ENCODE measurements at places on chromosomes 3 and 15.
A peak's percentile ranks its signal among the peaks of the same experiment; 100 is the strongest.

- peaks cover 11% of the 10 kb centered on the region for H3K36me3 ChIP-seq
- no peak for DNase-seq
Observed at GRCh38 chr3:156603379-156604017, 48.6 kb upstream of the SSR3 start.

DNA sequence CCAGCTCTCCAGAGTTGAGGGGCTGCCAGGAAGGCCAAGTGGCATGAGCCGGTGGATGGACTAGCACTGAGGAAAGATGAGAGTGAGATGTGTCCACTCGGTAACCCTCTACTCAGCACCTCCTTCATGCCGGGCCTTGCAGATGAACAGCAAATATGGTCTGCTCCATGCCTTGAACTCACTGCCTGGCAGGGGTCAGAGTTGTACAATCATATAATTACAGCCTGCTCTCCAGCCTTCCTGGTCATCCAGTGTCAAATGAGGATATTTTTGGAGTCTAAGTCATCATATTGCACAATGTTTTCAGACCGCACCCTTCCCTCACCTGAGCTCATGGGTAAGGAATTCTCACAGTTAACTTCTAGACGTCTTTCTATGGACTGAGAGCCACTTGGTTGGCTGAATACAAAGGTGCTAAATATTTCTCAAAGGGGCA lies 4.9 kb downstream of the MGLL start:
- peaks cover 83% of the 10 kb centered on the region for H3K4me1 ChIP-seq
- peak; percentile 77 for DNase-seq
- peak overlapping the region; percentile 84 for H3K27ac ChIP-seq
- H3K27me3 ChIP-seq, result no peaks in the 10 kb centered on the region
- H3K4me3 ChIP-seq, result no peak overlapping the region

DNA sequence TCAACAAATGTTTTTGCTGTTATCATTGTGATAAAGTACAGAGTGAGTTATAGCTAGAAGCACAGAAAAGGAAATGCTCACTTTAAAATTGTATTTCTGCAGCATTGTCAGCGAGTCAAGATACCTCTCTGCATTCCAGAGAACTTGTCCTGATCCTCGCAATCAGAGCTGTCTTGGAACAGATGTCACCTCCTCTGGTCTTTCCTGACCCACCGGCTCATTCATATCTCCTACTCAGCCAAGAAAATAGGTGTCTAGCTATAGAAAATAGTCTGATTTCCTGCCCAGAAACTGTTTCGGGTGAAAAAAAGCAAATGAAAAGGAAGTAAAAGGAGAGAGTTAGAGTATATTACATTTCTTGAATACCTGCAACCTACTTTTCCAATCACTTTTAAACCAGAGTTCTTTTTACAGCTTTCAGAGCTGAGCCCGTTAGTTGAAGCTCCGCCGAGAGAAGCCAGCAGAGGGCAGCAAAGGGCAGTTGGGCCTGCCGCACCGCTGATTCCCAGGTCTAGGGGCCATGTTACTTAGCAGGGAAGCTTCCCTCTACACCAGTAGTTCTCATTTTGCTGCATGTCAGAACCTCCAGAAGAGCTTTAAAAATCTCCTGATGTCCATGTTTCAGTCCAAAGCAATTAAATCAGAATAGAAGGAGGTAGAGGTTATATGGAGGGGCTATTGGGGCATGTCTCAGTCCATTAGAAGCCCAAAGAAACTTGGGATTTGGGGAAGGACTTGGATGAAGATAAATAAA lies 185.7 kb upstream of the THRB start:
- DNase-seq, result peak; percentile 84
- H3K27ac ChIP-seq, result no peak overlapping the region
- H3K36me3 ChIP-seq, result no peaks in the 10 kb centered on the region
- H3K27me3 ChIP-seq, result no peaks in the 10 kb centered on the region
- H3K4me3 ChIP-seq, result no peak overlapping the region
- H3K4me1 ChIP-seq, result peaks cover 20% of the 10 kb centered on the region

GRCh38 chr15:55796321-55796965 lies 53.5 kb upstream of the PRTG start:
- no peak overlapping the region for H3K27ac ChIP-seq
- no peak overlapping the region for H3K4me3 ChIP-seq
- DNase-seq, result no peak
- peaks cover 26% of the 10 kb centered on the region for H3K4me1 ChIP-seq

All from Calu3 (cell line).